ENCODE measurements at places on chromosomes 2 and 18.

- DNase-seq = no peak
Measured at GRCh38 chr2:95525294-95526035, 40.9 kb upstream of the TRIM43B start.

DNA sequence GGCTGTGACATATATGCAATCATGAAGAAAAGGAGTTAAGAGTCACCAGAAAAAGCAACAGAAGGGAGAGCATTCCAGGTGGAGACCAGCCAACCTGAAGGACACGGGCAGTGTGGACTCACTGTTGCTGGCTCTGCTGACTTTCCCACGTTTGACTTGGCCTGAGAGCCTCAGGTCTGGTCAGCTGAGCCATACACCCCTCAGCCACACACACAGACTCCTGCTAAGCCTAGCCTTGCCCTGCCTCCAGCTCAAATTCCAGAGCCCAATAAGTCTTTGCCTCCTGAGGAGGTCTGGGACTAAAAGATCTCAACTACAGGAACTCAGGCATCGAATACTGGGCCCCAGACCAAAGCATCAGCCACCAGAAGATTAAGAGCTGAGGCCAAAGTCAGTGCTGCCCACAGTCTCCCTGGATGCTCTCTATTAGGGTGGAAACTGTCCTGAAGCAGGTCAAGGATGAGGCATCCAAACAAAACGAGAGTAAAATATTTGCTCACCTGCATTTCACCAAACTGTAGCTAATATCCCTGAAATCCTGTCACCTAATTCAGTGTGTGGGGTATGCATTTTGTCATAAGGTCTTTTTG is 23.3 kb downstream of the CACNB4 start:
- no peak for DNase-seq

DNA sequence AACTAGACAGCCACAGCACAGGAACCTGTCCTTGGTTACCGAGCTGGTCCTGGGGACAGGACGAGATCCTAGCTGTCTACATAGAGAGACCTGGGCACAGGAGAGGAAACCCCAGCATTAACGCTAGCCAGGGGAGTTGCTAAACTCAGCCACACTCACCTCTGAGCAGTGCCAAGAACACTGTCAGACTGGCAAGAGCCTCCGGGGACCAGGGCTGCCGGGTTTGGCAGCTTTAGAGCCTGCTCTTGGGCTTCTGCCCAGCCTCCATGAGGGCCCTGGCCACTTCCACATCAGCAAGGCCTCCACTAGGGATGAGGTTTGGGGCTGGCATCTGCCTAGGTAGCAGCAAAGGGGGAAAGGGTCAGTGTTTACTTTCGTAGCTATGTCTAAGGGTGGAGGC is 6.7 kb downstream of the TMBIM1 start:
- DNase-seq = no peak

- DNase-seq = no peak
Measured at GRCh38 chr18:5393779-5394178, 98.3 kb upstream of the ZBTB14 start.

GRCh38 chr2:43551990-43552389 is 43.8 kb downstream of the THADA start:
- no peak for DNase-seq

DNA sequence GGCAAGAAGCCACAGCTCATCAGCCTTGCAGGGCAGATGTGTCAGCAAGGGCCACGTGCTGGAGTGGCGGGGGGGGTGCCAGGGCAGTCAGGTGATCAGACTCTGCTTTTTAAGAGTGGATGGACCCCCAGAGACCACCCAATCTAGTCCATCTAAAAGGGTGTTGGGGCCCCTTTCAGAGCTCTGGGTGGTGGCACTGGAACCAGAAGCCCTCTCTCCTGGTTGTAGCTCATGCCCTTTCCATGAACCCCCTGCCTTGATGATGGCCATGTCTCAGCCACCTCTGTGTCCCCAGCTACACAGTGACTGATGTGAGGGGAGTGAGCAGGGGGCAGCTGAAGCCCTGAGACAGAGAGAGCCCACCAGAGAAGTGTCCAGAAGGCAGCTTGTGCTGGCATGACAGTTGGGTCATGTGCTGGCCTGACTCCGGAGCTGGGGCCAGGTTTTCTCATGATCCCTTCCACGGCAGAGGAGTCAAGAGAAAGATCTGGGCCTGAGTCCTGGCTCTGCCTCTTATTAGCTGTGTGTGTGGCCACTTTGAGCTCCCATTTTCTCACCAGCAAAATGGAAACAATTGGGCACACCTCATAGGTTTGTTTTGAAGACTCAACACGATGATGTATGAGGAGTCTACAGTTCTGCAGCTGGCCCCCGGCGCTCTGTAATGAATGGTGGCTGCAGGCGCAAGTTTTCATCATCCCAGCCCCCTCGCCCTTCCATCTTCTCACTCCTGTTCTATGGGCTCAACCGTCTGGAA is 195.7 kb downstream of the ZFP36L2 start:
- DNase-seq = no peak

DNA sequence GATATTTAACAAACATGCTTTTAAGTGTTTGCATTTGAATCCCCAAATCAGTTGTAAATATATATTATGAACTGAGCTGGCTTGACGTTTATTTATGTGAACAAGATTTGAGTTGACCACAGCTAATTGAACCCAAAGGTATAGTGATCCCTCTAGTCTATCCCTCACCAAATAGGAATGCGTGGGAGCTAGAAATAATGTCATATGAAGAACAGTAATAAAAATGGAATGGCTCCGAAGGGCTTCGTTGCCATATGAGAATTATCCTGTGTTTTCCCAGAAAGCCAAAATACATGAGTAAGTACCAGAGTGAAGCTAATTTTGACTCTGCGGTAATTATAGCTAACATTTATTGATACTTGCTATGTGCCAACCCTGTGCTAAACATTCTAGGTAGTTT is 142.7 kb downstream of the ADCYAP1 start:
- DNase-seq = no peak

DNA sequence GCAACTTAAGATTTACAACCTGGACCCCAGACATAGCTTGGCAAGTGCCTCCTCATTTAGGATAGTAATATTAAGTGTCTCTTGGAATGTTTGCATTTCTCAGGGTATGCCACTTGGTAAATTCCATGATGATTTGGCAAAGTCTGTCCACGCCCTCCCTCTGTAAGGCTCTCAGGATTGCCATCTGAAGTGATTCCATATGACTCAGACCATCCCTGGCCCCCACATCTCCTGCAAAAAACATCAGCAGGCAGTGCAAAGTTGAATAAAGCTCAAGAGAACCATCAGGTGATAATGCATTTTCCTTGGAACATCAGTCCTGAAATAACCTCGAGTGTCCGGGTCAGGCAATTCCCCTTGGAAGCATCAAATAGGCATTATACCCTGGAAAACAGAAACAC is 27.1 kb upstream of the PIEZO2 start:
- DNase-seq = no peak

DNA sequence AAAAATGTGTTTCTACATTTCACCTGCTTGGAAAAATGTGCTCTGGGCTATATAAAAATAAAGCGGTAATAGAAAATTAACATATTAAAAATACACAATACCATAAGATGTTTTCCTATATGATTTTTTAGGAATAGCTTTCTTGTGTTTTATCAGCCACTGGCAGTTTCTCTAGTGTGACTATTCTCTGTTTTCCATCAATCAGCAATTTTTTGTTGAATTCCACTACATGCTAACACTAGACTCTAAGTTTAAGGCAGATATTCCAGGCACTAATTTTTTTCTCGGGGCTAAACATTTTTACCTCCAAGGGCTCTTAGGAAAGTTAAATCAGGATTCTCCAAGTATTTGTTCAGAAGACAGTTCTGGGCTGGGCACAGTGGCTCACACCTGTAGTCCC is 140.5 kb downstream of the SPHKAP start:
- no peak for DNase-seq

GRCh38 chr2:209633911-209634310 is 137.7 kb upstream of the UNC80 start:
- no peak for DNase-seq

GRCh38 chr18:70371908-70372307 is 83.1 kb downstream of the SOCS6 start:
- no peak for DNase-seq

- no peak for DNase-seq
Measured at GRCh38 chr2:211513446-211513845, 957.0 kb downstream of the CPS1 start.

- DNase-seq = no peak
Measured at GRCh38 chr18:61666876-61667590, 225.8 kb downstream of the RNF152 start.

DNA sequence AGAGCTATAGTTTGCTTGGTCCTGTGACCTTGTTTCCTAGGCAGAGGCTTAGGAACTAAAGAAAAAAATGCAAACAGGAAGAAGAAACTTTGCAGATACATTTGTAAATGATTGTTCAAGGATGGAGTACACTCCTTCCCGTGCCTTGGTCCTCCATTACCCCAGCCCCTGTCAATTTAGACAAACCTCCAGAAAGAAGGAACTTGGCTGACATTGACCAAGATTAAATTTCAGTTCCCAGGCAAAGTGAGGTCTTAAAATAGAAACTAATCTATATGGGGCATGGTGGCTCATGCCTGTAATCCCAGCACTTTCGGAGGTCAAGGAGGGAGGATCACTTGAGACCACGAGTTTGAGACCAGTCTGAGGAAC is 179.9 kb upstream of the FN1 start:
- no peak for DNase-seq

DNA sequence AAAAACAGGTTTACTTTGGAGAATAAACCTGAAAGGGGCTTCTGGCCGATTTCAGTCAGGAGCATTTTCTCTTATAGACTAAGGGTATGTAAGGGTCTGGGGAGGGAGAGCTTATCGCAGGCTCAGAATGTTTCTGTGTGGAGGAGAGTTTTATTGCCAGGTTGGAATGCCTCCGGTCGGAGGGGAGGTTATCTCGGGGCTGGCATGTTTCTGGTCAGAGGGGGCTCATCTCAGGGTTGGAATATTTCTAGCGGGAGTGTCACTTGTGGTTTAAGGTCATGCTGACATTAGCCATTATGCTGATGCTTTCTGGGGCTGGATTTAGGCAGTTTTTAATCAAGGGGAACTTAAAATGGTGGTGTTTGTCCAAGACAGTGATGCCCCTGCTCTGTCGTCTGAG is 333.6 kb downstream of the METTL4 start:
- no peak for DNase-seq

- DNase-seq = no peak
Measured at GRCh38 chr2:161975062-161975812, 98.8 kb downstream of the DPP4 start.

DNA sequence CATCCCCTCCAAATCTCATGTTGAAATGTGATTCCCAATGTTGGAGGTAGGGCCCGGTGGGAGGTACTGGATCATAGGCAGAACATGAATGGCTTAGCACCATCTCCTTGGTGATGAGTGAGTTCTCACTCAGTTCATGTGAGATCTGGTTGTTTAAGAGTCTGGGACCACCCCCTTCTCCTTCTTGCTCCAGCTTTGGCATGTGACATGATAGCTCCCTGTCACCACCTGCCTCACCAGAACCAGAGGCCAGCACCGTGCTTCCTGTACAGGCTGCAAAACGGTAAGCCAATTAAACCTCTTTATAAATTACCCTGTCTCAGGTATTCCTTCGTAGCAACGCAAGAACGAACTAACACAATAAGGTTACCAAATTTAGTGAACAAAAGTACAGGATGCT is 95.4 kb downstream of the ZBTB7C start:
- no peak for DNase-seq

GRCh38 chr2:205837663-205838062 is 155.4 kb downstream of the NRP2 start:
- no peak for DNase-seq

- no peak for DNase-seq
Measured at GRCh38 chr18:28789502-28789901, 612.6 kb upstream of the CDH2 start.

DNA sequence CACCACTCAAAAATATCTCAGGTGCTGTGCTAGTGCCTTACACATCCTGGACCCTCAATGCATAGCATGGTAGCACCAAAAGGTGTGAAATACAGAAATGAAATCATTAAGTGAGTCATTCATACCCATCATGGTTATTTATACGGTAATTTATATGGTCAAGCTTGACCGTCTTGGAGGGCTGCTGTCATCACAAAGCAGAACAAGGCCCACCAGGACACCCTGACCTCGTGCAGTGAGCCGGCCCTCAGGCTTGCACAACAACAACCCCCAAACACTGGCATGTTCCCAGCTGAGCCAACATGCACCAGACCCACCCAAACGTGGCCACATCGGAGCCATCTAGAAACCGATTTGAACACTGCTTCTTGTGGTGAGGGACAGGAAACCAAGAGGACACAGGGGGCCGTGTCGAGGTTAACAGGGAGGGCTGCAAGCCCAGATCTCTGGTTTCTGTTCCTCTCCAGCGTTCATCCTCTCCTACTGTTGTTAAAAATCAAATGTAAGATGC is 378.5 kb upstream of the ID2 start:
- no peak for DNase-seq

- DNase-seq = no peak
Measured at GRCh38 chr2:215171796-215172195, 33.4 kb upstream of the ABCA12 start.

- no peak for DNase-seq
Measured at GRCh38 chr18:4987452-4988405, 209.3 kb downstream of the AKAIN1 start.

DNA sequence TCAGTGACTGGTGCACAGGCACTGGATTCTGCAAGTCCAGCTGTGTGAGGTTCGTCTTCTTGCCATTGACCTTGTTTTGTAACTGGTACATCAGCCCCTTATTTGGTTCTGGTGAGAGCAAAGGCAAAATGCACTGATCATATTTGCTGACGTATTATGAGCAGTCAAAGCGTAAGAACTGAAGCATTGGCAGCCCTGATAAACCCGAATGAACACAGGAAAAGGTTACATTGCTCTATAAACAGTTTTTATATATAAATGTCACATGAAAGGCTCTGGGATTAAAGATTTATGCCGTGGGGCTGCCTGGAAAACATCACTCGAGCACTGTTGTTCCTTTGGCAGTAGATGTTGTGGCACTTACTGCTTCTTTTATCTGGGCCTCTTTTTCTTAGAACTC is 167.9 kb downstream of the IRS1 start:
- no peak for DNase-seq

GRCh38 chr2:128794285-128794684 is 475.6 kb upstream of the HS6ST1 start:
- no peak for DNase-seq

- peak; percentile 4 for DNase-seq
Measured at GRCh38 chr2:240212425-240213225, 72.2 kb upstream of the OTOS start.

- no peak for DNase-seq
Measured at GRCh38 chr18:39340418-39340817, 1774.8 kb upstream of the CELF4 start.
